ENCODE measurements at places on chromosomes 2 and 18.

GRCh38 chr2:70143314-70144150 lies 47.3 kb downstream of the C2orf42 start:
- DNase-seq = peak; percentile 71

DNA sequence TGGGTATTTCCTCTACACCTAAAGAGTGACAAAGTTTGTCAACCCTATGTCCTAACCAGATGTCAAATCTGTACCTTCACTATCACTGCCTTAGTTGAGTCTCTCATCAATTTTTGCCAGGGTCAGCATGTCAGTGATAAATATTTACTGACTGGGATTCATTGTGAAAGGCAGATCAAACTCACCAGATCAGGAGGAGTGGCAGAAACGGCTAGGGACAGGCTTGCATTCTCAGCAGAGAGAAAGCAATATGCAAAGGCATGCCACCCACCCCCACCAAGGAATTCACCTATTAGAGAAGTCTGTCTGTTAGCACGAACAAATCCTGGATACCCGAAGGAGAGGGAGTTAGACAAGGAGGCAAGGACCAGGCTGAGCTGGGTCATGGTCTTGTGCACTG lies 62.6 kb downstream of the PTPN2 start:
- no peak for DNase-seq

DNA sequence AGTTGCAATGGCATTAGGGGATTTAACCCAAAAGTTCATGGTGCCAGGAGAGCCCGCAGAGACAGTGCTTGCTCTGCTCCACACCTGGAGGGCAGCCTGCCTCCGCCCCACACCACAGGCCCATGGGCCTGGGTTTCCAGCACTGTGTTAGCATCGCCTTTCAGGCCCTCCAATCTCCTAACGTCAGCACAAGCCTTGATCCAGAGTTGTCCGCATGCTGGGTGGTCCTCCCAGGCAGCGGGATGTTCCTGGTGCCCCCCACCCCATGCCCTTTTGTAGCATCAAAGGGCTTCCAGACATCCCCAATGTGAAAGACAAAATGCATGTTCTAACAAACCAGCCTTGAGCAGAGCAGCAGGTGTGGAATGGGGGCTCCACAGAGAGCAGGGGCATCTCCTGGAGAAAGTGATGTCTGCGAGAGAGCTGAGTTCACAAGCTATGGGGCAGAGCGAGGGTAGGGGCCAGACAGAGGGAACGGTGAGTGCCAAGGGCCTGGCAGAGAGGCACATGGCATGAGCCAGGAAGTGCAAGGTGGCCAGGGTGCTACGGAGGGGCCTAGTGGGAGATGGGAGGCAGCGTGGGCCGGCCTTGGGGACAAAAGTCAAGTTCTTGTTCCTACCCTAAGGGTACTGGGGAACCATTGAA lies 119.2 kb downstream of the CYP26B1 start:
- no peak for DNase-seq

GRCh38 chr2:172066394-172066886 lies 18.9 kb upstream of the DLX1 start:
- DNase-seq = no peak

- DNase-seq = peak; percentile 49
Observed at GRCh38 chr2:181036848-181037603, 56.6 kb downstream of the UBE2E3 start.

- no peak for DNase-seq
Observed at GRCh38 chr2:207394203-207394781, 135.5 kb upstream of the CREB1 start.

- no peak for DNase-seq
Observed at GRCh38 chr2:27992787-27993401, 102.4 kb downstream of the BABAM2 start.

DNA sequence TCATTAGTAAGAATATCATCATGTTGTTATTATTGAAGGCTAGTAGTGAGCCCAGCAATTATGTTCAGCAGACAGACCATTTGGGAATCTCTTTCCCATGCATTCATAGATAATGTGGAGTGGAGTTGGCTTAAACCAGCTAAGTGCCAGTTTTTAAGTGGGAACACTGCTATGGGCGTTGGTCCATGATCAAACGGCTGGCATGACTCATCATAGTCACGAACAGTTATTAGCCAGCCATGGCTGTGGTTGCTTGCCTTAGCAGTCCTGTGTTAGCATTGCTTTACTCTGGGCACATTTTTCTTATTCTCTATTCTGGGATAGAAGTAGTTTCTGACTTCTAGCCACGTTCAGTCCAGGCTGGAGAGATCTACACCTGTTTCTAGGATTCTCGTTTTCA lies 17.7 kb downstream of the EIF4E2 start:
- no peak for DNase-seq

DNA sequence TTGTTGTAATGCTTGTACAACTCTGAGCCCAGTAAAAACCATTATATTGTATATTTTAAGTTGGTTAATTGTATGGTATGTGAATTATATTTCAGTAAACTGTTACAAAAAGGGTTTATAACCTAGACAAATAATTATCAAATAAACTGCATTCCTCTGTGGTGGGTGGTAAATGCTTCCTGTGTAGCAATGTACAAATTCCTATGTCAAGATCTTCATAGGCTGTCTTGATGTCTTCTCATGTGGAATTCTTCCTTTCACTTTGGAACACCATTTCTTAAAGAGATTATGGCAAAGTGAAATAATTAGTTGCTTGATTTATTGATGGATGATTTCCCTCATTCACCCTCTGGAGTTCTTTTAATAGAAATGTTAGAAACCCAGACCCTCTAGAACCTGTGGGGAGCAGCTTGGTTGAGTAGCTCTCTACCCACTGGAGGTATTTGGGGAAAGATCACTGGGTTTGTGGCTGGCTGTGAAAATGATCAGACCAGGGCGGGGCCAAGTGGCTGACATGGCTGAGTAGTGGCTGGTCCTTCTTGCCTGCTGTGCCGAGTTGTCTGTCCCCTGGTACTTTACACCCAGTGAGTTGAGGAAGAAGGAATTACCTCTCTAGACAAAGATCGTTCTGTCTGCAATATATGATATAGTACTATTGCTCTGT lies 22.4 kb upstream of the MGAT5 start:
- no peak for DNase-seq

DNA sequence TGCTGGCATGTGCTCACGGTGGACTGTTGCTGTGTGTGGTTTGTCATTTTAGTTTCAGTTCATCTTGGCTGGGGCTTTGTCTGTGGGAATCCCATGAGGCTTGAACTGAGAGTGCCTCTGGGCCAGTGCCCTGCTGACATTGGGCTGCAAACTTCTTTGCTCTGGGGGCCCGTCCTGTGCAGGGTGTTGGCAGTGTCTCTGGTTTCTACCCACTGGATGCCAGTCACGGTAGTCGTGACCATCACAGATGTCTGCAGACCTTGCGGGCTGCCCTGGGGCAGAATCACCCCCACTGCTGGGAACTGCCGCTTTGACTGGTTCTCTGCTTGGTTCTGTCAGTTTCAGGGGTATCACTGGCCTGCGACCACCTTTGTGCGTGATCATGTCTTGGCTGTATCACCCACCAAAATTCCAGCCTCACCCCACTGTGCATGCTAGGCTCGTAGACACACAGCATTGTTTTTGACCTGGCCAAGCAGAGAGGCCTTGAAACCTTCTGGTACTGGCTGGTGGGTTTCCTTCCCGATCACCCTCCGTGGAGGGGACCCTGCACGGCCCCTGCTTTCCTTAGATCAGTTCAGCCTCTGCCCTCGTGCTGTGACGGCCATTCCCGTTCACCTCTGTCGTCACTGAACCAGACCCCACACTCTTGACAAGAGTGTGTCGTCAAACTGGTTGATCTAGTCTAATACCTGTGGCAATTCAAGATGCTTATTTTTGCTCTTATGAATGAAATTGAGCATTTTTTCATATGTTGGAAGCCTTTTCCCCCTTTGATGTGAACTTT lies 57.6 kb downstream of the KCNG2 start:
- DNase-seq = no peak

DNA sequence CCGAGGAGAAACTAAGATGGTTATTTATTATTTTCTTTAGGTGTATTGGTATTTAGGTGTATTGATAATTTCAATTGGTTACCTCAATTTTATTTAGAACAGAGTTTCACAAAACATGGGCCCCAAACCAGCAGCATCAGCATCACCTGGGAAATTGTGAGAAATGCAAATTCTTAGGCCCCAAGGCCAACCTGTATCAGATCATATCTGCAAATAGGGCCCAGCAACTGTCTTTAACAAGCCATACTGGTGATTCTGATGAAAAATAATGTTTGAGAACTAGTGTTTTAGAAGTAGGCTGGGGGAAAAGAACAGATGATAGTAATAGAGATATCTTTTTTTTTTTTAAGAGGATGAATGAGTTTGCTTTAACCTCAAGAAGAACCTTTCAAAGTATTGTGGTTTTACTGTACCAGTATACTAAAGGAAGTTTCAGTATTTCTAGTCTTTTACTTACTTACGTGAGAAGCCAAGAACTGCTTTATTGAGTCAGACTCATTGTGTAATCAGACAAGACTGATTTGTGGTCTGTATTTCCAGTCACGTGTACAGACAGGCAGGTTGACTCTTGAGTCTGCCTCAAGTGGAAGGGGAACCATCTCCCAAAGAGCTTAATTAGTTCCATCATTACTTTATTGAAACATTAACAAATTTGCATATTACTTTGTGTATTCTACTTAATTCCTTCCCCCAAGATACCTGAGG lies 60.4 kb upstream of the GAREM1 start:
- peak; percentile 82 for DNase-seq

DNA sequence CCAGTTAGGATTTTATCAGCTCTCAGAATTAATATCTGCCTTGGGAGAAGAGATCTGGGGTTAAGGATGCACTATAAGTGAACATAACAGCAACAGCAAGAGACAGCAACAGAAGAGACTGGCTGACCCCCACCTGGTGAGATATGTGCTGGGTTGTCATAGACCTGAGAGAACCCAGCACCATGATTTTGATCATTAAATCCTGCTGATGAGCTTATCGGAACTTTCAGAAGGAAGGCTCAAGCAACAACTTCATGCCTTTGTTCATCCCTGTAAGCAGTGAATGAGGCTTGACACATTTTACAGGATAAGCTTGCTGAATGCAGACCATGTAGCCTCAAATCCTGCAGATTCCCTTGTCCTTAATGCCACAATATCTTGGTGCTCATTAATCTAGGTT lies 100.0 kb downstream of the POLE4 start:
- DNase-seq = no peak

- no peak for DNase-seq
Observed at GRCh38 chr2:175445281-175445680, 263.8 kb upstream of the ATP5MC3 start.

GRCh38 chr2:233267516-233268245 lies 16.2 kb downstream of the ATG16L1 start:
- peak; percentile 94 for DNase-seq

- DNase-seq = no peak
Observed at GRCh38 chr18:28088477-28088876, 88.5 kb downstream of the CDH2 start.

GRCh38 chr2:236550290-236550689 lies 19.3 kb upstream of the ACKR3 start:
- DNase-seq = no peak

GRCh38 chr2:159546716-159547430 lies 69.5 kb downstream of the BAZ2B start:
- DNase-seq = no peak

GRCh38 chr2:7027411-7027810 lies 110.2 kb downstream of the RNF144A start:
- no peak for DNase-seq

DNA sequence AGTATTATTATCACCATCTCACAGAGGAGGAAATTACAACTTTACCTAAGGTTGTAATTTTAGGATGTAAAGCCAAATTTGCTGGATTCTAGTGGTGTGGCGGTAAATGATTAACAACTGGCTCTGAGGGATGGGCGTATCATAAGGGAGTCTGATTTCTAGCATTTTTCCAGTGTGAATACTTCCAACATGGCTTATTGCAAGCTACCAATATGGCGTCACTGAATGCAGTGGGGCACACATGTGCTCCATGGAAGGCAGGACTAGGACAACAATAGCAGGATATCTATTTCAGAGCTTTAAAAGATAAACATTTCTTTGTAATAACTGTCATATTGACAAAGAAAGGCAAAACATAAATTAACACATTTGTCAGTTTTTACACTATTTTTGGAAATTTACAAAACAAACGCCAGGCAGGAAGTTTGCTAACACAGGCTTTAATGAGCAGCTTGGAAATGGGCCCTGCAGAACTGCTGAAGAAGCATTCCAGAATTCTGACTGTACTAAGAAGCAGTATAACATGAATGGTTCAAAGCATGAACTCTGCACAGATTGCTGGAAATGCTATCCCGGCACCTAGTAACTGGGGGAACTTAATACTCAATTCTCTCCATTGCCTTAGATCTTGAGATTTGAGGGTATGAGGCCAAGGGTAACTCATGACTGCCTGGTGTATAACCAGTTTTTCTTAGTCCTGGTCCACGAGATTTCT lies 439.3 kb upstream of the MAP2 start:
- no peak for DNase-seq

DNA sequence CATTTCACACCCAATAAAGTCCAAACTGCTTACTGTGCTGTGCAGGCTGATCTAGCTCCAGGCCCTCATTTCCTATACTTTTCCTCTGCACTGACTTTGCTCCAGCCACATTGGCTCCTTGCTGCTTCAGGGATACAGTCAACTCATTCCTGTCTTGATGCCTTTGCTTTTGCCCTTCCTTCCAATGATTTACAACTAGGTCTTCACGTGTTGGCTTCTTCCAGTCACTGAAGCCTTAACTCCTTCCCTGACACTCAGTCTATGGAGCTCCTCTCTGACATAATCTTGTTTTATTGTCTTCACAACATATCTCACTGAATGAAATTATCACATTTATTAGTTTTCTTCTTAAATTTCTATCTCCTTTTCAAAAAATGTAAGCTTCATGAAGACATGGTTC lies 16.9 kb upstream of the C18orf32 start:
- DNase-seq = no peak

GRCh38 chr18:12770469-12771219 lies 67.8 kb downstream of the PSMG2 start:
- no peak for DNase-seq

- no peak for DNase-seq
Observed at GRCh38 chr18:34901299-34901698, 139.9 kb upstream of the MAPRE2 start.

- no peak for DNase-seq
Observed at GRCh38 chr2:109674894-109675534, 60.9 kb downstream of the SOWAHC start.

- no peak for DNase-seq
Observed at GRCh38 chr2:44296653-44297052, 21.4 kb downstream of the SLC3A1 start.

DNA sequence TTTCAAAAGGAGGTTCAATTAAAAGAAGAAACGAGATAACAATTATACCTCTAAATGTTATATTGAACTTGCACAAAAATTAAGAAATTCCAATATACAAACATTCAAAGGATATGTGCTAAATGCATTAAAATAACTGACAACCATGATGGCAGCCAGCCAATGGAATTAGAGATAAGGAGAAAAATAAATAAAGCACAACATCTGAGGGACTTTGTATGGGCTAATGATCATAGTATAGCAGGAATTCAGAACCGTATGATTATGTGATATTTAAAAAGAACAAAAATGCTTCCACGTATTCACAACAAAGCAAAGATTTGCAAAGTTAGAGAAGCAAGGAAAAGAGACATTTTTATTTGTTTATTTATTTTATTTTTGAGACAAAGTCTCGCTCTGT lies 1103.0 kb downstream of the CBLN2 start:
- DNase-seq = no peak

Measured in activated CD4-positive, alpha-beta T cell treated with anti-CD3 and anti-CD28 coated beads, Interleukin-10, Interleukin-2, amounts not matched to agents 100 ng/mL and 50 ng/mL, durations not matched to agents 16 hours and 8 hours (primary cell).